ENCODE measurements at places on chromosomes 2 and 18.

GRCh38 chr18:55778788-55779690 lies 191.0 kb upstream of the TCF4 start:
- DNase-seq: no peak

DNA sequence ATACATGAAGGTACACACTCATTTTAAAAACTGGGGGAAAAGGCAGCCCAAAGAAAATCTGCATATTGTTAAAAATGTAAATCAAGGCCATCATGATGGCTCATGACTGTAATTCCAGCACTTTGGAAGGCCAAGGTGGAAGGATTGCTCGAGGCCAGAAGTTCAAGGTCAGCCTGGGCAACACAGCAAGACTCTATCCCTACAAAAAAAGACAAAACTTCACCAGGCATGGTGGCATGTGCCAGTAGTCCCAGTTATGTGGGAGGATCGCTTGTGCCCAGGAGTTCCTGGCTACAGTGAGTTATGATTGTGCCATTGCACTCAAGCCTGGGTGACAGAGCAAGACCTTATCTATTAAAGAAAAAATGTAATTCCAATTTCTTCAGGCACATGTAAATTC lies 34.6 kb upstream of the TMEM247 start:
- DNase-seq: no peak

GRCh38 chr2:70826696-70827350 lies 6.4 kb upstream of the CLEC4F start:
- no peak for DNase-seq

- no peak for DNase-seq
Measured at GRCh38 chr2:208235860-208236259, 19.0 kb downstream of the IDH1 start.

- no peak for DNase-seq
Measured at GRCh38 chr18:75261430-75262223, 51.0 kb downstream of the TSHZ1 start.

- DNase-seq: no peak
Measured at GRCh38 chr18:46369323-46369722, 265.1 kb downstream of the HAUS1 start.

DNA sequence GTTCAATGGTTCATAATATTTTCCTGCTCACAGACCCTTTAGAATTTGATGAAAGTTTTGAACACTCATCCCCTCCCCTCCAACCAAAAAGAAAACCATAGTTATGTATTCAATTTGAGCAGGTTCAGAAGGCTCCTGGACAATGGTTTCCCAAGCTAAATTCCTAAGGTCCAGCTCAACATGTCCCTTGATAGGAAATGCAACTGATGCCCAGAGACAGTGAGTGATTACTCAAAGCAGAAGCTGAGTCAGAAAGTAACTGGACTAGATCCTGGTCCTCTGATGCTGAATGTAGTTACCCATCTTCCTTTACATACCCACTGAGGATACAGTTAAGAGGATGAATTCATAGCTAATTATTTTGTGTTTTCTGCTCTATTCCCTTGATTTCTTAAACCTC lies 218.9 kb upstream of the NCKAP5 start:
- no peak for DNase-seq

DNA sequence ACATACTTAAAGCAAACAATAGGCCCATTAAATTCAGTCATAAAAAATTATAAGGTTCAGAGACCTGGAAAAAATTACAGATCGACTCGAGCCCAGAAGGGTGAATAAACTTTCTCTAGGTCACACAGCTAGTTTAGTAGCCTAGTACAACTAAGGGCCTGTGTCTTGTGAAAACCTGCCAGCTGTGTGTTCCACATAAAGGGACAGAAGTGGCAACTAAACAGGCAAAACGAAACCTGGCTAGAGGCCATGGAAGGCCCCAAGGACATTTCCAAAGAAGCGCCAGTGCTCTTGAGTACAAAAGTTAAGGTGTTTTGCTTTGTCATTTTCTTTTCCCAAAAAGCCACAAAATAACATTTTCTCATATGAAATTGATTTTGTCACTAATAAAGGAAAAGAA lies 164.9 kb downstream of the L3MBTL4 start:
- DNase-seq: no peak

- DNase-seq: peak; percentile 69
Measured at GRCh38 chr2:64652231-64653108, 1.2 kb downstream of the SERTAD2 start.

GRCh38 chr2:231030725-231031124 lies 6.6 kb upstream of the C2orf72 start:
- DNase-seq: no peak

DNA sequence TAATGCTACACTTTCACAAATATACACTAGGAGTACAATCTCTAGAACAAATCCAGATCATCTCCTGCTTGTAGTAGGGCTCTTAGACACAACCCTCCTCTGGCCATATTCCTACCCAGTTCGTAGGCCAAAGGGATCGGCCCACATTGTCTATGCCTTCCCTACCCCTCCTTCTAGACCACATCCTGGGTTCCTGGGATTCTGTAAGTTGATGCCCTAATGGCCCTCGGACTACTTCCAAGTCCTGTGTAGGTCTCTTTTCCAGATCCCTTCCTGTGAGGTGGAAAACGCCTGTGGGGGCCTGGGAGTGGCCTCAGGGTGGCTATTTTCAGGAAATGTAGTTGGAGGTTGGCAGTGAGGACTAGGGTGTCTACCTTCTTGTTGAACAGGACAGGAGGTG lies 289.7 kb downstream of the ZNF385B start:
- no peak for DNase-seq

DNA sequence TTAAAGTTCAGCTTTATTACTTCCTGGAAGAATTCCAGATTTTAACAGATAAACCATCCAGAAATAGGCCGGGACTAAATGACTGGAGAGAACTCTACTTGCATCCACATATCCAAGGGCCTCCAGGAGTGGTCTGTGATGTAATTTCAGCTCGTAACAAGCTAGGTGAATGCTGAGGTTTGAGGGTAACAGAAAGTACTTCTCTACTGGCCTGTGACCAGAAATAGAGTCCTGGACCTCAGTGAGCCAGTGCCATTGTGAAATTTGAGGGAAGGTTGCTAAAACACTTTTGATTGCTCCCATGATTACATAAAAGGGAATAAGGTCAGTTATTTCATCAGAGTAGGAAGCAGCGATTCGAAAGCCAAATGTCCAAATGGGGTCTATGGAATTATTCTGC lies 158.1 kb downstream of the DOCK10 start:
- no peak for DNase-seq

DNA sequence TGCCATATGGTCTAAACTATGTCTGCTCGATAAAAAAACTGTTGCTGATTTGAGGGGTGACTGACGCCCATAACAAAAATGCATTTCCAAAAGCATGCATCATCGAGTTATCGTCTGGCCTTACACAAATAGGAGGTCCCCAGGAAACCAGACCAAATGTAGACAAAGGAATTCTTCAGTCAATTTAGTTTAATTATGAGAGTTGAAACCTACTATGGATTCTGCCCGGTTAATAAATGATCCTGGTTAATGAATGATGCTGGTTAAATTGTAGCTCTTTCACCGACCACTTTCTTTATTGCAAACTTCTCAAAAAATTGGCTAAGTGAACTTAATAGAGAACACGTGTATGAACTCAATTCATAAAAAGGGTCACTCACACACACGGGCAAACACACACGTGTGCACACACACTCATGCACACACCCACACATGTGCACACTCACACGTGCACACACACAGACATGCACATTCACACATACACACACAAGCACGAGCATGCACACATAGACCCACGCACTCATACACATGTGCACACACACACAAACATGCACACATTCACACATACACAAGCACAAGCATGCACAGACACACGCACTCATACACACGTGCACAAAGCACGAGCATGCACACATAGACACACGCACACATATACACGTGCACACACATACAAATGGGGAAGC lies 59.0 kb upstream of the SALL3 start:
- DNase-seq: no peak

All from SW480 (cell line).